ENCODE measurements at places on chromosomes 11 and 22. TPM values are rescaled to one million over a fixed set of nuclear protein-coding genes. Genes with fewer than 3 reads are reported as not detected.

DNA sequence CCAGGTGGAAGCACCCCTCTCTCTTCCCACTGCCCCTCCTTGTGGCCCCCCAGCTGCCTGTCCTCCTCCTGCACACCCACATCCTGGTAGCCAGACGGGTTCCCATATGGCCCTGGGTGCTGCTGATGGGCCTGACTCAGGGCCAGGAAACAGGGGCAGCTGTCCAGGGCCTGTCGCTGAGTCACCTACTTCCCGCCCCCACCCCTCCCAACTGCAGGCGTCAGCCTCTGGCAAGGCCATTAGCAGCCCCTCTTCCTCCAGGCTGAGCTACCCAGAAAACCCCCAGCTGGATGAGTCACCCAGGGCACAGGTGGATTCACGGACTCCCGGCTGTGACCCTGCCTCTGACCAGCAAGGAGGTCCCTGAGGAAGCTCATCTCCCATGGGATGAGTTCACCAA, 6.9 kb upstream of the GAL start:
- peak; percentile 94 for DNase-seq

DNA sequence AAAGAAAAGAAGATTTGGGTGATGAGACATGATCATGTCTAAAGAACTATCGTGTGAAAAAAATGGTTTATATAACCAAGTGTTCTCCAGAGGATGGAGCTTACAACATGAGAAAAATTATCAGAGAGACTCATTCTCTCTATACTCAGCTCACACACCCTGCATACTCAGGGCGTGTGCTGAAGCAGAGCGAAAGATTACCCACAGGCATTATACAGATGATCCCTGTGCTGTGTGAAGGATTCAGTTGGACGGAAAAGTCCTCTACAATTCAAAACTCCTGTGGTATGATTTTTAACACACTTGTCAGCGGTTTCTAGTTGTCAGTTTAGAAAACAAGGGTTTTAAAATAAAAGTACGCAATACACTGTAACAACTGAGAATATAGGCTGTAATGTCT, 267.3 kb downstream of the DLG2 start:
- DNase-seq = no peak

- peak; percentile 80 for DNase-seq
Observed at GRCh38 chr11:1218788-1219445, 3.9 kb upstream of the MUC5B start.

DNA sequence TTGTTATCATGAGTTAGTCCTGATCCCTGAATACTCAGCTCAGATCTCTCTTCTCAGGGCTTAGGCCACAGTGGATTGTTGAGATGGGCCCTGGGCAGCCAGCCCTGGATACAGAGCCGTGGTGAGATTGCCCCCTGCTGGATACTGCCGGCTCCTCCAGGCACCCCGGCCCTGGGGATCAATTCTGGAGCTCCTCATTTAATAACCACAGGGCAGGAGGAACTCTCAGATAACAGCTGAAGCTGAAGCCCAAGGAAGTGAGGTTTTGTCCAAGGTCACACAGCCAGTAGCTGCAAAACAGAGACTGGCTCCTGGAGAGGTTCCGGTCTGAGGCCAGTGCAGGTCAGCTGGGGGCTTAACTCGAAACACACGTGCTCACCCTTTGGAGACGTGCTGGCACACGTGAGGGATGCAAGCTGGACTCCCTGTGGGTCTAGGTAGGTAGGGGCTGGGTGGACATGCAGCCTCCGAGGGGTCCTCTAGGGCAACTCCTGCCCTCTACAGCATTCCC, 16.0 kb downstream of the USH1C start:
- DNase-seq = peak; percentile 96

CDHR5 gene
- total RNA-seq = not detected

MCAM gene
- 11.2 TPM for total RNA-seq

DNA sequence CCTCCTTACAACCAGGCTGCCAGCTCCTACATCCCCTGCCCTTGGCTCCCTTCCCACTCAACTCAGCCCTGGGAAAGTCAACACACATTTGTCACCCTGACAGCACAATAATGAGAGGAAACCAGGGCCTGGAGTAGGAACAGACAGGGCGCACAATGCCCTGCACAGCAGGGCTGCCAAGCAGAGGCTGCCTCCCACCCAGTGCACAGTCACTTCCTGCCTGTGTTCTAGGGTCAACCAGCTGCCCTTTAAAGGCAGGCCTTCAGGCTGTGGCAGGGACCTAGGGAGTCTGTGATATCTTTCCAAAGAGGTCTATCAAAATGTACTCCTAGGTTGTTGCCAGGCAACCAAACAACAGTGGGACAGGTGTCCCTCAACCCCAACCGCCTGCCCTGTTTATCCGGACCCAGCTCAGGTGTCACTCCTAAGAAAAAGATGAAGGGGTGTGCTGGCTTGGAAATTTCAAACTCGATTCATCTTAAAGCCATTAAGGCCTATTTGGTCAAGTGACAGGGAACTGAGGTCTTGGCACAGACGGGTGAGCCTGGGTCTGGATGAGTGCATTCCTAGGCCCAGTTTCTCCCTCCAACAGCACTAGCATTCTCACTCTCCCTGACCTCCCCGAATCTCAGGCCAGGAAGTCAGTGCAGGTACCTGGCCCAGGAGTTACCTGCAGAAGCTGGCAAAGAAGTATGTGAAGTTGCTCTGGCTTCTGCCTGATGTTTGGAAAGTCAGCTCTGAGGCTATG, 110.3 kb upstream of the PITPNB start:
- peak; percentile 92 for DNase-seq

DNA sequence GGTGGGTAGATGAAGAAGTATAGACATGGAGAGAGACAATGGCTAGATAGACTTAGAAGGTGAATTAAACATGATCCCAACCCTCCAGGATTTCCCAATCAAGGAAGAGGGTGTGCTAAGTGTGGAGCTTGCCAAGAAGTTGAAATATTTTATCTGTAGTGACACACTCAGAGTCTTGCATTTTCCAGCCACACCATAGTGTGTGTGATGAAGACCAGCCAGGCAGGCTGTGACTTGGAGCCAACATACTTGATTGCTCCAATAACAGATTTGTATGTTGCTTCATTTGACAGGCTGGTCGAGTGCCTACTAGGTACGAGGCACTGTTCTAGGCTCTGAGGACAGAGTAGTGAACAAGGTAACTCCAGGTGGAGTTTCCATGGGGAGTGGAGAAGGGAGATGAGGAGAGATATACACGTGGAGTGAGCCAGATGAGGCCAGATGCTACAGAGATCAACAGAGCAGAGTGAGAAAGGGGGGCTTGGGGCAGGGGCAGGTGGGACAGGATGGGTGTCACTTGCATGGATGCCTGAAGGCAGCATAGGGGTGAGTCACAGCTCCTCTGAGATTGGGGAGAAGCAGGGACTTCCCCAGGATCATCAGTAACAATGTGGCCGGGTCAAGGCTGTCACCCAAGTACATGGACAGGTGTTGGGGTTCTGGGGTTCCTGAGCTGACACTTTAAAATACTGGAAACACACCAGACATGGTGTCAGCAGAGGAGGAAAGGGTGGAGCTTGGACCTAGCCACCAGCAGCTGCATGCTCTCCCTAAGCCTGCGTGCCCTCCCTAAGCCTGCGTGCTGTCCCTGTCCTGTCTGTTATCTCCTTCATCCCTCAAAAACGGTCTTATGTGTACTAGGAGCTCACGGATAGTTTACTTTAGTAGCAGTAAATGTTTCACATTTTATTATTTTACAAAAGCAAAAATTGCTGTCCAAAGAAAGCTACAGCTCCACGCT, 23.6 kb downstream of the PDGFB start:
- peak; percentile 51 for DNase-seq

DNA sequence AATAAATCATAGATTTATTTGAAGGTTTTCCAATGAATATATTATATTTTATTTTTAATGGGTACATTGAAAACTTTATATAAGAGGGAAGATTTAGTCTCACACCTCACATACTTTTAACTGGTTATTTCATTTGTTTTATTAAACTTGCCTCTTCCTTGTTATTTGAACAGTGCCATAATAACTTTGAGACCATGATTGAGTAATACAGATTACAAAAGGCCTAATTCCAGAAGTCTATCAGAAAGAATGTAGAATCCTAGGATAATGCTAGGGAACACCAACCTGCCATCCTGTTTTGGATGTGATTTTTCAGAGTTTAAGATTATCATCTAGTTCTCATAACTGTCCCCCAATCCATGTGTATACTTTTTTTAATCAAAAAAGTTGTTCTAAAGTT, 102.7 kb upstream of the BIRC3 start:
- no peak for DNase-seq

GRCh38 chr11:129324533-129325175, 51.0 kb upstream of the BARX2 start:
- DNase-seq = peak; percentile 80

DNA sequence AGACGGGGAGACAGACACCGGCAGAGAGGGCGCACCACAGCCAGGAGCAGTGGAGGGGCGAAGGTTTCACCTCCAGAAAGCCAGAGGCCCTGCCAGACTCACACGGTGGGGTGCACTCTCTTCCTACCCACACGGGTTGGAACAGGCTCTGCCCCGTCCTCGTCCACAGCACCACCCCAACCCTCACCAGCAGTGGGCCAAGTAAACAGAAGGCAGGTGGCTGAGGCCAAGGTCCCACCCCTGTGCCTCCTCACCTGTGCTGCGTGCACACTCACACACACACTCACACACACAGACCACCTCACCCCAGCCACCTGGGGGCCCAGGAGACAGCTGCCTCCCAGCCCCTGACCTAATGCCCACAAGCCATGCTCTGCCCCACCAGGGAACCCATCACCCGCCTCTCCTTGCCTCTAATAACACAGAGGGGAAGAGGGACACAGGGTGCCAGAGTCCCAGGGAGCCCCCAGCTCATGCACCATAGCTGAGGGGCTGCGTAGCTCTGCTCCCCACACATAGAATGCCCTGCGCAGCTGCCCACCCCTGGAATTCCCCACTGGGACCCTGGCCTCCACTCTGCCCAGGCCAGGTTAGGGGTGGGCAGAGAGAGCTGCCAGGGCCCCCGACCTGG, 3.1 kb downstream of the CYB5R3 start:
- DNase-seq = peak; percentile 82

DNA sequence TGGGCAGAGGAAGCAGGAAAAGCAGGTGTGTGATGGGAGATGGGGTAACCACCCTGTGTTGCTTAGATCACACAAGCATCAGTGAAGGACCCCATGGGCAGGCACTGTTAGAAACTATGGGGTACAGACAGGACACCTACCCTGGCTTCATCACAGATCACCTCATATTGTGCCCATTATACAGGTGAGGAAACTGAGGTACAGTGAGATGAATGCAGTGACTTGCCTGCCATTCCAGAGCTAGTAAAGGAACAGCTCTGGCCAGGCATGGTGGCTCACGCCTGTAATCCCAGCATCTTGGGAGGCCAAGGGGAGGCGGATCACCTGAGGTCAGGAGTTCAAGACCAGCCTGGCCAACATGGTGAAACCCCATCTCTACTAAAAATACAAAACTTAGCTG, 5.9 kb upstream of the MARK2 start:
- DNase-seq = no peak

DNA sequence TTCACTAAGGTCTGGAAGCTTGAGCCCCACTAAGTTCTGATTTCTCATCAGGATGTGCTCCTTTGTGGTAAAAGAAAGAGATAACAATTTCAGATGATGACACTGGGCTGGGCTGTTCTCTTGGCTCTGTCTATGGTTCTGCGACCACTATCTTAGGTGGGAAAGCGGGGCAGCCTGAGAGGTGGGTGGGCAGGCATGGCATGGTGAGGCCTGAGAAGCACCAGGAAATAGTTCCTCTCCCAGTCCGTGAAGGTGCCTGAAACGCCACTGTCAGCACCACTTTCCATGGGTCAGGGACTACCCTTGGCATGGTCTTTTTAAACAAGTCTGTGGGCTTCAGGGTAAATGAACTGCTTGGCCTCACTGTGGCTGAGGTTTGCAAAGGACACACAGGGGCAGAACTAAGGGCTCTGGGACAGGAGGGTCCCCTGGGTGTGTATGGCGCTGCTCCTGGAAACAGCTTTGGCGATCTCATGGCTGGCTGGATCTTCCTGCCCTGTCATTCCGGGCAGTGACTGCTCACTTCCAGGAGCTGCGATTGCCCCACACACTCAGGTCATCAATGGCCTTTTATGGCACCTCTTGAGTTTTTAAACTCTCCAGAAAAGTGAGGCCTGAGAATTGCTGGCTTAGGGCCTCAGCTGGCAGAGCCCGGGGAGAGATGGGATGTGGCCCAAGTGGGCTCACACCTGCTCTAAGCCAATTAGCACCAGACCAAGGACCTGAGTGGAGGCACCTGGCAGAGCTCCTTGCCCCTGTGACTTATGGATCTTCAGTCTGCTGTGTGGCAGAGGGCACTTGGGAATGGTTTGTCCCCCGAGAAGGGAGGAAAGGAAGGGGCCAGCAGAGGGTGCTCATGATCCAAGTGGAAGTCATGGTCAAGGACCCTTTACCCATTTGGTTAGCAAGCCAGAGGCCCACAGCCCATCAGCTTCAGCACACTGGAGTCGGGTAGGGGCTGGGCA, 55.6 kb upstream of the LYVE1 start:
- DNase-seq = no peak

TMEM121B gene
- total RNA-seq = not detected

DNA sequence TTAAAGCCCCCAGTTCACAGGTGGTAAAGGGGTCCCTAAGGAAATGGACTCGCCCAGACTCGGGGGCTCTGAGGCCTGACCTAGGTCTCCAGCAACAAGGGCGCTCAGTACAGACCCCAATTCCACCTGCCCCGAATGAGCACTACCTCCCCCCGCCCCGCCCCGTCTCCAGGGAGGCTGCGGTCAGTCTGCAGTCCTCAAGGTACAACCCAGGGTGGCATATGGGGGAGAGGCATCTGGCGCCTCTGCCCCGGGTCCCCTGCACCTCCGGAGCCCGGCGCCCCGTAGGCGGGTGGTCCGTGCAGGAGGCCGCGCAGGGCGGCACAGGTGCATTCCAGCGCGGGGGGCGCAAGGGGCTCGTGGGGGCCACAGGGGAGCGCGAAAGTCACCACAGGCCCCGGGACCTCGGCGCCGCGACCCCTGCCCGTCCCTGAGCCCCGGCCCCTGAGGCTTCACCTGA, 361 bp downstream of the CTSD start:
- DNase-seq = peak; percentile 96

DNA sequence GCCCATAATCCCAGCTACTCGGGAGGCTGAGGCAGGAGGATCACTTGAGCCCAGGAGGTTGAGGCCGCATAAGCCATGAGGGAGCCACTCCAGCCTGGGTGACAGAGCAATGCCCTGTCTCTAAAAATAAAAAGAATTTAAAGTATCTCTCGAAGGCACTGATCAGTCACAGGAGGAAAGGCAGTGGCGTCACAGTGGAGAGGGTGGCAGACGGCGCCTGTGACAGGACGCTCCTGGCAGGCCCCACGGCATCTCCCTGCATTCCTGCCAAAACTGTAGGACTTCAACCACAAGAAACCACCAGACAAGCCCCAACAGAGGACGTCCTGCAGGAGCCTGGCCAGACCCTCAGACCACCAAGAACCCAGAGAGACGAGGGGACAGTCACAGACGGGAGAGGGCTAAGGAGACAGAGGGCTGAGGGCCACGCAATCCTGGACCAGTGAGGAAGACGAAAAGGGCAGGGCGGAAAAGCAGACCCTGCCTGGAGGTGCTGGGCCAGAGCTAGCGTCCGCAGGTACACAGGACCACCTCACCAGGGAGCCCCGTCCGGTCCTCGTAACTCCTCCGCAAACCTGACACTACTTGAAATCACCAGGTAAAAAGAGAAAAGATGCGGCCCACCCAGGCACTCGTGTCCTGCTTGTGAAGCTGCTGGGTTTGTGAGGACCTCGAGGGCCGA, 5.9 kb downstream of the RNH1 start:
- peak; percentile 49 for DNase-seq

- DNase-seq = peak; percentile 77
Observed at GRCh38 chr11:2732261-2732939, 32.6 kb upstream of the KCNQ1OT1 start.

GRCh38 chr11:3130269-3131071, 34.6 kb downstream of the OSBPL5 start:
- DNase-seq = peak; percentile 53
